ENCODE measurements at places on chromosomes 16 and 17. TPM values are rescaled to one million over a fixed set of nuclear protein-coding genes. Genes with fewer than 3 reads are reported as not detected.

- DNase-seq, result peak; percentile 50
Observed at GRCh38 chr16:56628486-56629350, 3.1 kb downstream of the MT1E start.

GRCh38 chr16:10308305-10309193 lies 77.3 kb upstream of the ATF7IP2 start:
- no peak for DNase-seq

- no peak for DNase-seq
Observed at GRCh38 chr17:20043021-20043420, 33.9 kb downstream of the SPECC1 start.

KRT14 gene
- total RNA-seq, result 0.25 TPM

GRCh38 chr17:17963694-17964436 lies 8.3 kb downstream of the TOM1L2 start:
- DNase-seq, result no peak

SOX8 gene
- not detected for total RNA-seq

- peak; percentile 81 for DNase-seq
Observed at GRCh38 chr17:39769974-39770587, 32.3 kb downstream of the GRB7 start.

- DNase-seq, result peak; percentile 52
Observed at GRCh38 chr17:64984851-64985521, 65.7 kb upstream of the LRRC37A3 start.

HAP1 gene
- 0.45 TPM for total RNA-seq

PROCA1 gene
- total RNA-seq, result 0.17 TPM

RHBDF1 gene
- 37.3 TPM for total RNA-seq

HOXB5 gene
- total RNA-seq, result 0.35 TPM

SRCIN1 gene
- total RNA-seq, result 0.25 TPM

NLRC3 gene
- total RNA-seq, result 0.05 TPM

GRCh38 chr16:30967795-30968194 lies 10.2 kb downstream of the SETD1A start:
- DNase-seq, result no peak

SLC6A2 gene
- not detected for total RNA-seq

GRCh38 chr17:49964769-49965523 lies 4.0 kb upstream of the DLX4 start:
- no peak for DNase-seq

DNA sequence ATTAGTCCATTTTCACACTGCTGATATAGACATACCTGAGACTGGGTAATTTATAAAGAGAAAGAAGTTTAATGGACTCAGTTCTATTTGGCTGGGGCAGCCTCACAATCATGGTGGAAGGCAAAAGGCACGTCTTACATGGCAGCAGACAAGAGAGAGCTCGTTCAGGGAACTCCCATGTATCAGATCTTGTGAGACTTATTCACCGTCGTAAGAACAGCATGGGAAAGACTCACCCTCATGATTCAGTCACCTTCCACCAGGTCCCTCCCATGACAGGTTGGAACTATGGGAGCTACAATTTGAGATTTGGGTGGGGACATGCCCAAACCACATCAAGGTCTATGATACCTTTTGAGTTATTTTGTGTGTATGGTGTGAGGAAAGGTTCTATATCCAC lies 66.9 kb downstream of the METRNL start:
- DNase-seq, result no peak

GRCh38 chr16:73126525-73126853 lies 78.6 kb upstream of the ZFHX3 start:
- DNase-seq, result peak; percentile 94

GRCh38 chr17:8954339-8954738 lies 11.2 kb downstream of the PIK3R5 start:
- DNase-seq, result no peak

All from renal cortical epithelial cell (primary cell).